CD4-positive, alpha-beta T cell treated with Interleukin-21 for 1 hour (primary cell): ENCODE measurements at places on chromosomes 7 and 10.

DNA sequence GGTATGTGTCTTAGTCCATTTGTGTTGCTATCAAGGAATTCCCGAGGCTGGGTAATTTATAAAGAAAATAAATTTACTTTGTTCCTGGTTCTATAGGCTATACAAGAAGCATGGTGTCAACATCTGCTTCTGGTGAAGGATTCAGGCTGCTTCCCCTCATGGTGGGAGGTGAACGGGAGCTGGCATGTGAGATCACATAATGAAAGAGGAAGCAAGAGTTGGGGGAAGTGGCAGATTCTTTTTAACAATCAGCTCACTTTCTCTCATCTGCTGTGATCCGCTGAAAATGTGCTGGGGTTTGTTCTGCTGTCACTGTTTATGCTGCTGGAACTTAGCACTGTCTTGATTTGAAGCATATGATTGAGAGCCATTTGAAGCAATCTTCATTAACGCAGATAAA, 730.0 kb upstream of the SORCS1 start:
- no peak for DNase-seq

DNA sequence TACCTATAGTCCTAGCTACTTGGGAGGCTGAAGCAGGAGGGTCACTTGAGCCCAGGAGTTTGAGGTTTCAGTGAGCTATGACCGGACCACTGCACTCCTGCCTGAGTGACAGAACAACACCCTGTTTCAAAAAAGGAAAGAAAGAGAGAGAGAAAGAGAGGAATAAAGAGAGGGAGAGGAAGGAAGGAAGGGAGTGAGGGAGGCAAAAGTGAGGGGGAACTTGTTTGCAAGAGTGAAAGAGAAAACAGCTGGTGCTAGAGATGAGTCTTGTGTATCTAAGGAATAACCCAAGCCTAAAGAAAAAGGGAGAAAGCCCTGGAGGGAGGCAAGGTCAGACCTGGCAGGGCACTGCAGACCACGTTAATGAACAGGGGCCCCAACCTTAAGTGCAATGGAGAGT, 4.8 kb upstream of the NT5C2 start:
- no peak for DNase-seq

- DNase-seq: no peak
Observed at GRCh38 chr7:86776136-86776535, 132.4 kb downstream of the GRM3 start.

GRCh38 chr7:155682484-155682883, 38.0 kb downstream of the RBM33 start:
- DNase-seq: no peak

DNA sequence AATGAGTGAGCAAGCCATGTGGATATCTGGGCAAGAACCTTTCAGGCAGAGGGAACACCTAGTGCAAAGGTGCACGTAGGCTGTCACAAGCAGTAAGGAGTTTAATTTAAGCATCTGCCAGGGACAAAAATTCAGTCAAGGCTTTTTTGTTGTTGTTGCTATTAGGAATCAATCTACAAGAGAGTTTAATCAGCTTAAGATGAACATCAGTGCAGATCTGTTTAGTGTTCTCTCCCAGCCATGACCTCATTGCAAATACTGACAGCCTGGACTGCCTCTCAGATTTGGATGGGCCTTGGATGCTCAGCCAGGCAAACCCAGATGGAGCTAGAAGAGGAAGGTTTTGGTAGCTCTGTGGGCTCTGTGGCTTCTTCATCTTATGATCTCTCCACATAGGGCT, 3.3 kb upstream of the GLCCI1 start:
- DNase-seq: no peak

GRCh38 chr7:28701731-28702130, 256.4 kb downstream of the TRIL start:
- no peak for DNase-seq

DNA sequence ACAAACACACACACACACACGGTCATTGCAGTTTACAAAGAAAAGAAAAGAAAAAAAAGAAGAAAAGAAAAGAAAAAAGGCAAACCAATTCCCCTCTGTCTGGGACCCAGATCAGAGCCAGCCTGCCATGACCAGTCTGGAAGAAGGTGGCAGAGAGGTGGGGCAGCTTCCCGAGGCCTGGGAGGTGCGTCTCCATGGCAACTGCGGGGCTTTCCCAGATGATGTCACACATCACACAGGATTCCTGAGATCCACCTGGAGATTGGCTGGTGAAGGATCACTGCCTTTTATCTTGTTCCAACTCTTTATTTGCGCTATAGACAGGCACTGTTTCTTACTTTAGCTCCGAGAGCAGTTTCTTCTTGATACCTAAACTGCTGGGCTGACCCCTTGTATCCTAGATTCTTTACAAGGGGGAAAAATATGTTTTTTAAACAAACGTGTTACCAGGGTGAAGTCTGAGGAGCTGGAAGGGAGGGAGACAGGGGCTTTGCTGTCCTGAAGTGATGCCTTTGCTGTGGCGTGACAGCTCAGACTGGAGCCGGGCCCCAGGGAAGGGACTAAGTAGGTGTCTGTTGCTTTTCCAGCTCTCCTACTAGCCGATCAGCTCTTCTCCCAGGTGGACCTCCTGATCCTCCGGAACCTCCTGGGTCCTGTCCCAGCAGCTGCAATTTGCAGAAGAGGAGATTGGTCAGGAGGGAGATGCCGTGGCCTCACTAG, 298.5 kb downstream of the KLF6 start:
- DNase-seq: no peak

- no peak for DNase-seq
Observed at GRCh38 chr10:28396331-28396730, 93.5 kb upstream of the MPP7 start.

DNA sequence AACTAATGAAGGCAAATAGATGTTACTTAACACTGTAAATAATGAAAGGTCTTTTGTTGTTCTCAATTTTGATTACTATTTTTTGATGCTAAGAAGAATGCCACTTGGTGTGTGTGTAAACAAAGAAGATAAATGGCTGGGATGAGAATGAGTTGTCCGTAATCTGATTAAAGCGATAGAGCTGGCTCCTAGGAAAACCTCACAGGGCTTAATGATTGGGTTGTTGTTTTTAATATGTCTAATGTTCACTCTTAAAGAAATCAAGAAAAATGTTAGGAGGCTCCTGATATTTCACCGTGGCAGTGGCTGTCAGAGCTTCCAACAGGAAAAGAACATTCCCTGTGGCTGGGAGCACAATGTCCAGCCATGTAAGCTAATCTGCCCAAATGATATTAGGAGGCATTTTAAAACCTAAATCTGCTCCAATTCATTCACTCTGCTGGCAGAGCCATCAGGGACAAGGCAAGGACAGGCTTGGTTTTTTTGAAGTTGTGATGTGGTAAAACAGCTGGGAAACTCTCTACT, 243.9 kb downstream of the SNX10 start:
- DNase-seq: no peak

GRCh38 chr7:41738806-41739205, 35.9 kb upstream of the INHBA start:
- no peak for DNase-seq

DNA sequence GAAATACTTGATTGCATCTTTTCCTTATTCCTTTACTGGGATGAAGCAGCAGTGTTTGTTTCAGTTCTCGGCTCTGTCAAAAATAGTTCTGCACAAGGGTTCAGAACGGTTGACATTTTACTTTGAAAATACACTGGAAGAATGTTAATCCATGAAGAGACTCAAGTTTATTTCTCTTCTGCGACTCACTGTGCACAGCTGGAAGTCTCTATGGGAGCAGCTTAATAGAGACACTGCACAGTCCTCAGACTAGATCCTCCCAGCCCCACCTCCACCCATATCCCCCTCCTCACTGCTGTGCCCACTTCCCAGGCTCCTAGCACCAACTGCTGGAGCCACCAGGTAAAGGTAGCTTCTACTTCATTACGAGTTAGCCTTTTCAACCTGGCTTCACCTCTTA, 517.8 kb downstream of the GRID1 start:
- no peak for DNase-seq

DNA sequence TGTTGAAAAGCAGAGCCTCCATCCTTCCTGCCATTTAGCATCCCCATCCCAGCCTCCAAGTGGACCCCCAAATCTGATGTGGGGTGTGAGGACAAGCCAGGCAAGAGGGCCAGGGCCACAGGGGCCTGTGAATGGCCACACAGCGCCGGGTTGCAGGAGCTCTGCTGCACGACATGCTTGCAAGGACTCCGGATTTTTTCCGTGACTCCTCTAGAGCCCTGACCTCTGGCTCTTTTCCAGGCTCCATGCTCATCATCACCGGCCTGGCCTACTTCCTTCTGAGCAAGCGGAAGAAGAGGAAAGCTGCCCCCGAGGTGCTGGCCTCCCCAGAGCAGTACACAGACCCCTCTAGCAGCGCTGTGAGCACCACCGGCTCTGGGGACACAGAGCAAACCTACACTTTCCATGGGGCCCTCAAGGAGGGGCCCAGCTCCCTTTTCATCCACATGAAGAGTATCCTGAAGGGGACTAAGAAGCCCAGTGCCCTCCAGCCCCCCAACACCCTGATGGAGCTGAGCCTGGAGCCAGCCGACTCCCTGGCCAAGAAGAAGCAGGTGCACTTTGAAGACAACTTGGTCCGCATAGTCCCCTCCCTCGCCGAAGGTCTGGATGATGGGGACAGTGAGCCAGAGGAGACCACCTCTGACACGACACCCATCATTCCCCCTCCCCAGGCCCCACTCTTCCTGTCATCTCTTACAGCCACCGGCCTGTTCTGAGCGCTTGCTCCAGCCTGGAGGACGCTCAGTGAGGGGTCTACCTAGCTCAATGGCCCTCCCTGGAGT, 23.5 kb downstream of the TMEM72 start:
- no peak for DNase-seq

DNA sequence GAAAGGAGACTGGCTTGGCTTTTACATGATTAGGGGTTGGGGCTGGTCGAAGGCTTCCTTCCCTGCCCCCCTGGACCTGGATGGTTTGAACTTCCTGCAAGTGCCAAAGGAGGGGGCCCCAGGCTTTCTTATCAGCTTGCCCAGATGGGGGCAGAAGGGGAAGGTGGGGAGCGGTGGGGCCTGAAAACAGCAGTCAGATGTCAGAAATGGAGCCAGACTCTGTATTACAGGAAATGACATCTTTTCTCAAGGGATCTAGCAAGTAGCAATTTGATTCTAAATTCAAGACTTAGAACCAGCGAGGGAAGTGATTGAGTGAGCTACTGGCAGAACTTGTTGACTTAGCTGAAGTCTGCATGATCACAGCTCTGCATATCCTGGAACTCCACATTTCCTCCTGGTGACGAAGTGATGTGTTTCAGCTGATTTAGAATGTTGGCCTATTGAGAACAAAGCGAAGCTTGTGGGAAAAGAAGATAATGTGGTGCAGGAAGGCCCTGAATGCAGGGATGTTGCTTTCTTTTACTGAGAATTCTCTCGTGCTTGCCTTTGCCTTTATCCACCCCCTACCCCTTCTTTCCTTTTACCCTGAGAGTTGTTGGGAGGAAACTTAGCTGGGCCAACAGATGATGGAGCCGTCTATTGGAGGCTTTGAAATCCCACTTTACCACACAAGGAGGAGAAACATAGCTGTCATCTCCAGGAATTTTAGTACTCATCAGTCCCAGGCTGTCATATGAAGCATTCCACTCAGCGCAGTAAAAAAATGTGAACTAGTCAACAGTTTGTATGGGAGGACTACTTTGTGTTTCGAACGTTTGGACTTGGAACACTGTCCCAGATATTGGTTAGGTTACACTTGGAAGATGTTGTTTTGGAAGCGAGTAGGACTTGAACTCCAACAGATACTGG, 43.2 kb downstream of the CCNY start:
- DNase-seq: peak; percentile 13

- DNase-seq: no peak
Observed at GRCh38 chr7:113120647-113121046, 2.3 kb upstream of the SMIM30 start.

DNA sequence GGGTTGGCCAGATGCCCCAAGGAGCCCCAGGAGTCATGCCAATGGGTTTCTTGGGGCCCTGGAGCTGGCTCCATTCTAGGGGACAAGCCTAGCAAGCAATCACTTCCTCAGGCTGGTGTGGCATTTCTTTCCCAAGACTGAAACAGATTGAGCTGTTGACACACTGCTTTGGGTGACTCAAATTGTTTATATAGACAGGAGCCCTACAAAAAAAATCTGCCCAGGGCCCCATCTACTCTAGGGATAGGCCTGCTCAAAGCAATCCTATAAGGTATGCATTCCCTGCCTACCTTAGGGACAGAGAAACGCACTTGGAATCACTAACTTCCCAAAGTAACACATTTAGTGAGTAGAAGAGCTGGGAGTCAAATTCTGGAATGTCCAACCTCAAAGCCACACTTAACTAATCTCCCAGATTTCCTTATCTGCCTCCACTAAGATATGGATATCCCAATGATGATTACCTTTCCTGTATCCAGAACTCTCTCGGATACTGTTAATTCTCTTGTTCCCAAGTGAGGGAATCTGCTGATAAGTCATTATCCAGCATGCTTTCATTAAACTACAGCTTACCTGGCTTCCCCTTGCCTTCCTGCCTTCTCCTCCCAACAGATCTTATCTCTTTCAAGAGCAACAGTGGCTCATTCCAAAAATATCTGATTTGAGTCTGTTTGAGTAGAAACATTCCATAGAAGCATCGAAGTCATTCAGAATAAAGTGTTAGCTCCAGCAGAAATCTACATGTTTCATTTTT, 3.1 kb downstream of the ABLIM1 start:
- no peak for DNase-seq

DNA sequence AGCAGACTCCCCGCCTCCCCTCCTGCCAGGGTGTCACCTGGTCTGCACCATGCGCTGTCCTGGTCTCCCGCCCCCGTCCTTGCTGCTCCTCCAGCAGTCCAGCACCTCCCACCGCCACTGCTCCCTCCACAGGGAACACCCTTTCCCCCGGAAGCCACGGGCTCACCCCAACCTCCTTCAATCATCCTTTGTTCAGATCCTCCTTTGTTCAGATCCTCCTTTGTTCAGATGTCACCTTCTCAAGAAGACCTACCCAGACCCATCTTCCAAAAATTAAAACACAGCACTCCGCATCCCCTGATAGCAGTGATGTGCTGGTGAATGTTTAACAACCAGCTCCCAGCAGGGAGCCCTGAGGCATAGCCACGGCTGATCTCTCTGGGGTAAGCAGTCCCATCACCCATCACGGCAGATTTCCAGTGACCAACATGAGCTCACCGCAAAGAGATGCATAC, 237.7 kb downstream of the USP6NL start:
- DNase-seq: no peak

DNA sequence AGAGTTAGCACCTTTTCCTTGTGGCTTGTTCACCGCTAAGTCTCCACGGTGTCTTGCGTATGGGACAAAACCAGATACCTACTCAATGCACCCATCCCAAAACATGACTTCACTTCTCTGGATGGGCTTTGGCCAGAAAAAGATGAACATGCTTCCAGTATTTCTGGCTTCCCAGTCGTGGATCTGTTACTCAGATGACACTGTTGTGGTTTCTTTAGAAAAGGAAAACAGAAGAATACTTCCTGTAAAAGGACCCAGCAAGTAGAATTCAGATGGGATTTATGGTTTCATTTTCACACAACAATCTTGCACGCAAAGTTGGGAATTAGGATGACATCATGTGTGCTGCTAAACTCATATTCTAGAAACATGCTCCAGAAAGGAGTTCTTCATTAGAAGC, 216.7 kb downstream of the ADAM12 start:
- DNase-seq: no peak
